GM12892 (cell line): ENCODE measurements at places on chromosomes 3 and 15.

- DNase-seq, result no peak
These were observed 10.1 kb upstream of the DCP1A start for GRCh38 chr3:53357458-53357857.

DNA sequence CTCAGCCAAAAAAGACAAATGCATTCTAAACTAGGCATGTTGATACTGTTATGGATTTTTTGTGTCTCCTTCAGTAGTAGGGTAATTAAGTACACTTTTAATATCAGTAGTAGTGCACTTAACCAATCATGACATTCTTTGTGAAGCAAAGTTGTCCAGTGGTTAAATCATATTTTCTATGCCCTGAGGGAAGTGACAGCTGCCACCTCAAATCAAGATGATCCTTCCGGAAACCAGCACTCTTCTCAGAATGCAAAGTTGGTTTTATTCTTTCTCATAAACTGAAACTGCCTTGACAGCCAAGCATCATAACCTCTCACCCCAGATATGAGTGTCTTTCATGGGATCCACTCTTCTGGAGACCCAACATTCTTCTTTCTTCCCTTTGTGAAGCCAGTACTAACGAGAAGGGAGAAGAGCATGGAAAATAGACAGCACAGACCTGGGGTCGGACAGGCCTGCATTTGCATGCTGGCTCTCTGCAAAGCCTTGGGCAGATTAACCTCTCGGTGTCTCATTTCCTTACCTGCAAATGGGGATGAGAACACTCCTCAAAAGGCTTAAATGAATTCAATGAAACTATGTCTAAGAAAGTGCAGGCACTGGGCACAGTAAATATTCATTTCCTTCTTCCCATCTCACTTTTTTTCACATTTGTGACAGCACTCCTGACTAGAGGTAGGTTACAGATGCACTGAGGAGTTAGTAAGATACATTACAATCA, 13.2 kb downstream of the AAGAB start:
- peak; percentile 41 for DNase-seq

DNA sequence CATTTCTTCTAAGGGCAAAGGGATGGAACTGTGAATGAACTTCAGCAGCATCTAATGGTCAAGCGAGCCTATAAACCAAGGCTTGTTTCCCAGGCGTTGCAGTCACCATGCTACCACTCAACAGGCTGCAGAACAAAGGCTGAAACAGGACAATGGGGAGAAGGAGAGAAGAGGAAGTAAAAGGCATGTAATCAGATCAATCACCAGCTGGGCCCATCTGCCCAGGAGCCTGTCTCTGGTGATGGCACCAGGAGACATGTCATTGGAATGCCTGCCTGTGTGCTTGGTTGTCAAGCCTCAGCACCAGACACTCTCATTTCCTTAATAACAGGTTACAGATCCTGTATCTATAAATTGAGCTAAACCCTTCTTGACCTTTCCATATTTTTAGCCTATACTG, 81.7 kb upstream of the UMPS start:
- no peak for DNase-seq

- no peak for DNase-seq
These were observed 37.8 kb downstream of the CCNL1 start for GRCh38 chr3:157122116-157122515.

DNA sequence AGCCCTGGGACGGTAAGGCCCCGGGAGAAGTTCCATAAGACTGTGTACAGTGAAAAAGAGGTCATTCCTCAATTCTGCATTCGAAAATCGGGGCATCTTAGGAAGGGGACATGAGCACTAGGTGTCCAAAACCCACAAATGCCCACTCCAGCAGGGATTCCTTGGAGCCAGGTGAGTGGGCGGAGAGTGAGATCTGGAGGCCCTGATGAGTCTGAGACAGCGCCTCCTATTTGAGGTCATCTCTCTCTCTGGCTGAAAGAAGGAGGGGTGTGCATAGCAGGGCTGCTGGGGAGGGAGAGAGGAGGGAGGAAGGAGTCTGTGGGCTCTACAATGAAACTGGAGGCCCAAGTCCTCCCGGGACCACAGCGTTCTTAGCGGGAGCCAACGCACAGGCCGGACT, 38.1 kb upstream of the LACTB start:
- no peak for DNase-seq

GRCh38 chr15:72288796-72289596, 16.6 kb upstream of the PARP6 start:
- no peak for DNase-seq

- no peak for DNase-seq
These were observed 42.4 kb upstream of the STRIT1 start for GRCh38 chr3:155335724-155336354.

DNA sequence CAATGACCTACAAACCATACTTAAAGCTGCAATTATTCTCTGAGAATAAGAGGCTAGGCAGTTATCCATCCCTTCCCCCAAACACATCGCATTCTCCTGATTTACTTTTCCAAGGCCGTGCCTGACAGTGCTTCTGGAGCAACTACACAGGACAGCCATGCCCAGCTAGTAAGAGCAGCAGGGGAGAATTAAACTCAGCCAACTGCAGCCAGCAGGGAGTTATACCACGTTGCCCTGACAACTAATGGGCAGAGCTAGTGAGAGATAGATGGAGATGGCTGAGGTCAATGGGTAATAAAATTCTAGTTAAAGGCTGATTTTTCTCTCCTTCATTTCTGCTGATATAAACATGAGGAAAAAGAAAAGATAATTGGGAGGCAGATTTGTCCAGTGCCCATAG, 193.8 kb upstream of the PPP2R3A start:
- DNase-seq, result no peak

DNA sequence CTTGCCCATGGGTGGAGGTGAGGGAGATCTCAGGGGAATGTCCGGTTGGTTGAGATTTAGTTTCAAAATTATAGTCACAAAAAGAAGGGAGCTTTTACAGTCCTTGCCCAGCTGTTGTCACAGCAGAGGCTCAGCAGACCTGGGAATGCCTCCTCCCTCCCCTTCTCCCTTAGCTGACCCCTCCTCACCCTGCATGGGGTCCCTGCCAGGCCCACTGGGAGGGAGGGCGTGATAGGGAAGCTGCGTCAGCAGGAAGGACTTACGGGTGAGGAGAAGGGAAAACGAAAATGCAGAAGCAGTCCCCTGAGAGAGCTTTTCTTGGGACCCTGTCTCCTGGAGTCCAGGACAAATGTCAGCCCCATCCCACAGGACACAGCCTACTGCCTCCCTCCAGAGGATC, 18.9 kb downstream of the SCN5A start:
- no peak for DNase-seq
